ENCODE measurements at places on chromosomes 16 and 17.

GRCh38 chr16:88002749-88003148 lies 51.5 kb downstream of the BANP start:
- no peak for DNase-seq

DNA sequence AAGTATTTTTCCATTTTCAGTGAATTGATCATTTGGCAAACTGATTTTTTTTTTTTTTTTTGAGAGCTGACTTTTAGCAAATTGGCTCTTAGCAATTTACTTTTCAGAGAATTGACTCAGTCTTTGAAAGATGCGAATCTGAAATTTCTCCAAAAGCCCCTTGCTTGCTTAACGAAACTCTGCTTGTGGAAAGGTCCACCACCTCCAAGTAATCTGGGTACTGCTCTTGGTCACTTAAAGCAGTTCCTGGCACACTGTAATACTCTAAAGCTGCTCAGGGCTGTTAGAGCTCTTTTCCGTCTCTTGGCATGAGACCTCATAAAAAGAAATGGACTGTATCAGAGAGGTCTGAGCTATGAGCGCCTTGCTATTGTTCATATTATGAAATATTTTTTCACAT lies 2.9 kb downstream of the GSDMB start:
- no peak for DNase-seq

- peak; percentile 83 for DNase-seq
Measured at GRCh38 chr16:1002399-1003166, 21.0 kb downstream of the SOX8 start.

GRCh38 chr16:17964196-17964595 lies 372.3 kb downstream of the NPIPA8 start:
- DNase-seq: no peak

- no peak for DNase-seq
Measured at GRCh38 chr16:70158261-70158939, 15.2 kb upstream of the CLEC18C start.

GRCh38 chr17:66675991-66676371 lies 158.9 kb upstream of the CACNG5 start:
- no peak for DNase-seq

- DNase-seq: peak; percentile 75
Measured at GRCh38 chr17:76740329-76741118, 2.6 kb downstream of the MFSD11 start.

- no peak for DNase-seq
Measured at GRCh38 chr17:66573078-66573477, 261.8 kb upstream of the CACNG5 start.

DNA sequence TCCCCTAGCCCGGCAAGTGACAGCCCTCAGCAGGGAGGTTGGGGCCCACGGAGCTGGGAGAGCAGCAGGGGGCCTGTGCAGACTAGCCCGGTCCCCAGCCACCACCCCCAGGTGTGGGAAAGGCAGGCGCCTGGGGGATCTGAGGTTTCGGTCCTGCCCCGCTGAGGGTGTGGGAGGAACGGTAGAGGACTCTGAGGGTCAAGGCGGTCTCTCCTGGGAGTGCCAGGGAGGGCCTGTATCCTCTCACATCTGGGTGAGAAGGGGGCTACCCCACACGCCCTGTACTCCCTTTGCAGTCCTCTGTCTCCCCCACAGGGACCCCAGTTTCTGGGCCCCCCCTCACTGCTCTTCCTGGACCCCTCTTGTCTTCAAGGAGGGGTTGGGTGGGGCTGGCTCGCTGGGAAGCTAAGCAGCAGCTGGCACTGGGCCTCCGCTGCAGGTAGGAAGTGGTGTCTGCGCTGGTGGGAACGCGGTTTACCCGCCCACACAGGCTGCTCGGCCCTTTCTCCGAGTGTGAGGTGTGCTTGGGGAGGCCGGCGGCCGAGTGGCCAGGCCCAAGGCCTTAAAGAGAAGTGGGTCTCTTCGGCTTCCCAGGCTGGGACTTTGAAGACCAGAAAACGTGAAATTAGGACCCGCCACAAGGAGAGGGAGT lies 15.4 kb downstream of the CD7 start:
- no peak for DNase-seq

- DNase-seq: no peak
Measured at GRCh38 chr16:74759564-74759963, 15.1 kb downstream of the FA2H start.

GRCh38 chr17:55961386-55961785 lies 191.9 kb upstream of the ANKFN1 start:
- DNase-seq: no peak

DNA sequence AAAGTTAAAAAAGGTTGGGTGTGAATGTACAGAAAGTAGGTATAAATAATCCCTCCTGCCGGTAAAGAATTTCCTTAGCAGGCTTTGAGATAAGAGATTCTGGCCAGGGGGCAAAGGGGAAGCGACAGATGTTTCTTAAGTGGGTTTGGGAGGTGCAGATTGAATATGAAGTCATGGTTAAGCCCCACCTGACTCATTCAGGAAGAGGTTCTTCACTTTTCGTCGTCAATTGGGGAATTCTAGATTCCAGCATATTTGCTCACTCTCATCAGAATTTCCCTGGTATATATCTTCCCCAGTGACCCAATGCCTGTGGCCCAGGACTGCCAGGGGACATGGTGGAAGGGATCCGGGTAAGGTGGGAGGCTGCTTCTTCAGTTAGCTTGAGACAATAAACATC lies 127.8 kb downstream of the CPPED1 start:
- DNase-seq: peak; percentile 73

DNA sequence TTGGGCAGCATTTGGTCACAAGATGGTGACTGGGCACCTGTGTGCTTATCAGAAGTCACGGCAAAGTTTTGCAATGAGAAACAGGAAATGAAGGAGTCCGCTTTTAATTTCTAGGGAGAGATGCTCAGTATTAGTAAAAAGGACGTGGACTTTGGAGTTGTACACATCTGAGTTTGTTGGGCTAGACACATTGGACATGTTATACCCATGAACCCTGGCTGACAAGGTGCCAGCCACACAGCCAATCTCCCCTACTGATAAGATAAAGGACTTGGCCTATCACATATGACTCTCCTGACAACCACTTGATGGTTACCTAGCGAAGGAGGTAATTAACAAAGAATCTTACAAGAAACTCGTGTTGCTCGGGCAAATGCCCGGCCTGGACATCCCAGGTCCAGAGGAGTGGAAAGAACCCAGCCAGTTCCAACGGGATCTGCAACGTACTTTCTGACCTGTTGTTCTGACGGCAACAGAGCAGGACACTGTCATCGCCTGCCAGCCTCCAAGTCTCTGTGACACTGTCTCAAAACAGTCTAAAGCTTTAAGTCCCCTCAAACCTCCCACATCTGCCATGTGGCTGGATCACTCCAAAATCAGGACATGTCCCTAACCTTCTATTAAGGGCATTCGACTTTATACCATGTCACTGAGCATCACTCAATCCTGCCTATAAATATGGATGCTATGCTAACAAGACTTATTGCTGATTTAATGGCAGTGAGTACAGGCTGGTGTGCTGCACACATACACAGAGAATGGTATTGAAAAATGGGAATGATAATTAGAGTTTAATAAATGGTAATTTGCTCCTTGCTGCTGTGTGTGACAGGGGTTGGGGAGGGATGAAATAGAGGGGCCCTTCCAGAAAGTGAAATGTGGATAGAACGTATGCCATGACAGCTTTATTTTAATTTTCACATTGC lies 47.6 kb upstream of the LYRM9 start:
- no peak for DNase-seq

GRCh38 chr16:82626791-82627261 lies at the start of gene CDH13:
Gene CDH13 (plus strand): TSS chr16:82626969.
- peak; percentile 49 for DNase-seq

GRCh38 chr16:80993307-80993706 lies 13.4 kb downstream of the CMC2 start:
- peak; percentile 95 for DNase-seq

- no peak for DNase-seq
Measured at GRCh38 chr16:77690416-77690815, 31.9 kb upstream of the NUDT7 start.

- peak; percentile 53 for DNase-seq
Measured at GRCh38 chr17:13953841-13954240, 115.5 kb upstream of the COX10 start.

DNA sequence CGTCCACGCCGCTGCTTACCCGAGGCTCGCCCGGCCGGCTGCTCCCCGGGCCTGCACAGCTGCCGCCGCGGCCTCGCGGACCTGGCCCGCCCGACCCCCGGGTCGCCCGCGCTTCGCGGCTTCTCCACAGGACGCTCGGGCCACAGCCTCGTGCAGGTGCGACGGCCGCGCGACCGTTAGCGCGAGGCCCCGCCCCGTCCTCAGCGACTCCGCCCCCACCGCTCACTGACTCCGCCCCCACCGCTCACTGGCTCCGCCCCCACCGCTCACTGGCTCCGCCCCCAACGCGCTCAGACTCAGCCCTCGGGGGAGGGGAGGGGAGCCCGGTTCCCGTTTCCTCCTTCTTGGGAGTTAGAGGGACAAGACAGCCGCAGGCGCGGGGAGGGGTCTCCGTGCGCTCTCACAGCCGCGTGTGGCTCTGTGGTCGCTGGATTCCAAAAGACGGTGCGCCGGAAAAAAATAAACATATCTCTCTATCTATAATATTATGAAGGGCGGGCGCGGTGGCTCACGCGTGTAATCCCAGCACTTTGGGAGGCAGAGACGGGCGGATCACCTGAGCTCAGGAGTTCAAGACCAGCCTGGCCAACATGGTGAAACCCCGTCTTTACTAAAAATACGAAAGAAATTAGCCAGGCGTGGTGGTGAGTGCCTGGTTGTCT lies at the start of gene MEIOB:
Gene MEIOB, minus strand, starts transcription at position 191 of the 662 bp plus-strand sequence. CDS start 3,989 bp downstream, outside the sequence.
- peak; percentile 15 for DNase-seq

DNA sequence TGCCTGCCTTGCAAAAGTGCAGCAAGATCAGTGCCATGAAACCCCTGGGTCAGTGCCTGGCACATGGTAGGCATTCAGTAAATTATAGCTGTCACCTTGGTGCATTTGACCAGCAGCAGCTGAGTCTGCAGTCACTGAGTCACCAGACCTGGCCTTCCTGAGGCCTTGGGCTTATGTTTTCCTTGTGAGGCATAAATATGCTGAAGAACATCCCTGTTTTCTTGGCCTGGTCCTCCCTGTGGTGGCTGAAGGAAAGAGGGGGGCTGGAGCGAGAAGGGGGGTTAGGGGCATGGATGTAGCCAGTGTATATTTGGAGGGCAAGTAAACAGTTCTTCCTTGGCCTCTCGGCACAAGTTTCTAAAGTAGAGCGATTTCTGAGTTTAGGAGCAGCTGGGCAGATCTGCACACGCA lies 26.5 kb downstream of the EPN2 start:
- no peak for DNase-seq

- no peak for DNase-seq
Measured at GRCh38 chr17:81928544-81929252, 1.2 kb upstream of the MAFG start.

DNA sequence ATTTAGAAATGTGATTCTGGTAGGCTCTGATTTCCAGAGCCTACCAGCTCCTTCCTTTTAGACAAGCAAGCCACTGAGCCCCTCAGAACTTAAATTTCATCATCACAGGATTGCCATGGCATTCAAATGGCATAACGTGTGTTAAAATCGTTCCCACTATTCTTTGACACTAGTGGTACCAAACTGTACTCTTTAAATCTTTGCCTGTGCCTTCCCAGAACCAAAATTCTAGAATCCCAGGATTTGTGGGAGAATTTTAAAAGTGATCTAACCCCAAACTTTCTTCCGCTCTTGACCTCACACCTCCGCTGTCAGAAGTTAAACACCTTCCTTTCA lies 287 bp upstream of the INTS2 start:
- no peak for DNase-seq

GRCh38 chr17:21164216-21164615 lies 37.5 kb downstream of the DHRS7B start:
- DNase-seq: no peak

GRCh38 chr16:4882633-4883285 lies 35.5 kb downstream of the UBN1 start:
- peak; percentile 43 for DNase-seq

- no peak for DNase-seq
Measured at GRCh38 chr17:68238164-68238870, 9.5 kb upstream of the AMZ2 start.

DNA sequence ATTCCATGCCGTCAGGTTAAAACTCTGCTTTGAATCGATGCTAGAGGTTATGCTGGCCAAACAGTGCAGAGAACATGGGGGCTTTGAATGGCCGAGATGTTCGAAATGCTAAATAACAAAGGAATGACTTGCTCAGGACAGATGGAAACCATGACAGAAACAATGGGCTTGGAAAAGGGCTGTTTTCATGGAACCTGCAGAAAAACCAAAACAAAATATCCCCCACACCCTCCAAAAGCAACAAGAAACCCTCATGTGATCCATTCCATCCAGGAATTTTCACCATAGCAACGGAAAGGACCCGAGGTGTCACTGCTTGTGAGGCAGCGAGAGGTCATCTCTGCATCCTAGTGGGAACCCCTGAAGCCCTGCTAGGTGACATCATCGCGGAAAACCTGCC lies 25.5 kb downstream of the GPRC5B start:
- no peak for DNase-seq

DNA sequence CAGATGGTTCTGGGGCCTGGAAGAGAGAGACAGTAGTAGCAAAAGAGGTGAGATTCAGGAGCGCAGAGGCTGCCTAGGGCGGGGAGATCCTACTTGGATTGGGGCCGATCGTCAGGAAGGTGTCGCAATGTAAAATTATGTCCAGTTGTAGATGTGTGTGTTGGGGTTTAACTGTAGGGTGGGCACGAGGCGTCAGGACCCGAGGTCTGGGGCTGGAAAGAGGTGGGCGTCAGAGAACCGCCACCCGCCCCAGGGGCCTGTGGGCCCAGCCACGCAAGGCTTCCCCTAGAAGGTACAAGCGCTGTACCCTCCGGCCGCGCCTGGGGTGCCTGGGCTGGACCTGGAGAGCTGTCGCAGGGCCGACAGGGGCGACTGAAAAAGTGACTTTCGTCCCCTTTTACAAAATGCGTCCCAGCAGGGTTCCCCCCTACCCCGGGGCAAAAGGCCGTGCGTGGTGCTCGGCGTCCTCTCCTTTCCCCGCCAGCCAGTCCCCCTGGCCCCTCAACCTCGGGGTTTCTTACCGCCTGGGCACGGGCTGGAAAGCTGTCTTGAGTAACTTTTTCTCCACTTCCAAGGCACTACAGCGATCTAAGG lies 2.8 kb downstream of the IRX3 start:
- DNase-seq: no peak

- DNase-seq: peak; percentile 67
Measured at GRCh38 chr17:2412561-2413021, 11.7 kb upstream of the MNT start.

Data from cardiac fibroblast (primary cell).